ENCODE measurements at places on chromosomes 6 and 20.

DNA sequence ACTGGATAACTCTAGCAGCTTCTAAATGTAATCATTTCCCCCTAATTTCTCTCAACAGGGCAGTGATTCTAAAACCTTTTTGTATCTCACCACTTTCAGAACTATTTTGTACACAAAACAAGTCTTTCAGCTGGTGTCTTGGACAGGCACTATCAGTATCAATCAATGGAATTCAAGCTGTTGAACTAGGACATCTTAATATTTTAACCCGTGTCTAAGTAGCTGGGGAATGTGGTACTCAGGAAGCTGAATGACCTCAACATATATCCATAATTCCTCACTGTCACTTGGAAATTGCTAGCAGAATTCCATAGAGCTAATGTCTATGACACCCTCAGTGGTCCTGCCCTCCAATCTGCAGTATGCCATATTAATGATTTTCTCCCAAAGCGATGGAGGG lies 24.5 kb downstream of the ADAT2 start:
- DNase-seq: no peak

- no peak for DNase-seq
Measured at GRCh38 chr6:115914098-115914497, 146.6 kb downstream of the FRK start.

DNA sequence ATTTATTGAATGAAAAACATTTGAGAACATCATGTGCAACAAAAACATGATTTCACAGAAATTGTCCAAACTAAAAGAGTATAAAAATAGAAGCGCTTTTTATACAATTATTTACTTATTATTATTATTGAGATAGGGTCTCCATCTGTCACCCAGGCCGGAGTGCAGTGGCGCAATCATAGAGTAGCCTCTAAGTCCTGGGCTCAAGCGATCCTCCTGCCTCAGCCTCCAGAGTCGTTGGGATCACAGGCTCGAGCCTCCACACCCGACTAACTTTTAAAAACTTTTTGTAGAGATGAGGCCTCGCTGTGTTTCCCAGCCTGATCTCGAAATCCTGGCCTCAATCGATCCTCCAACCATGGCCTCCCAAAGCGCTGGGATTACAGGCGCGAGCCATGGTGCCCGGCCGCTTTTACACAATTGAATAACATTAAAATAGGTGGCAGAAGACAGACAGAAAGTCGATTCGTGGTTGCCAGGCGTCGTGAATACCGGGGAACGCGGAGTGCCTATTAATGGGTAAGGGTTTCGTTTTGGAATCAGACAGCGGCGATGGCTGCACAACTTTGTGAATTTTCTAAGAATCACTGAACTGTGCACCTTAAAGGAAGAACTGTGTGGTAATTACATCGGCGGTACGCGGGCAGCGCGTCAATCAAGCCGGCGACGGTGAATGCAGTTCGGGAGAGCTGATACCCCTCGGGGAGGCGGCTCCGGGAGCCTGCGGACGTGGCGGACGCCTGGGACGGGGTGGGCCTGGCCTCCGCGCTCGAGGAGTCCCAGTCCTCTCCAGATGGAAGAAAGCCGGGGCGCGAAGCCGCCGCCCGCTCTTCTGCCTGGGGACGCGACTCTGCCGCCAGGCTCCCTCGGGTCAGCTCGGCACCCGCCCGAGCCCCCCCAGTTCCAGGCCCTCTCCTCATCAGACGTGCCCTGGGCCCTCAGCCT lies 807 bp downstream of the TBC1D20 start:
- DNase-seq: peak; percentile 34

DNA sequence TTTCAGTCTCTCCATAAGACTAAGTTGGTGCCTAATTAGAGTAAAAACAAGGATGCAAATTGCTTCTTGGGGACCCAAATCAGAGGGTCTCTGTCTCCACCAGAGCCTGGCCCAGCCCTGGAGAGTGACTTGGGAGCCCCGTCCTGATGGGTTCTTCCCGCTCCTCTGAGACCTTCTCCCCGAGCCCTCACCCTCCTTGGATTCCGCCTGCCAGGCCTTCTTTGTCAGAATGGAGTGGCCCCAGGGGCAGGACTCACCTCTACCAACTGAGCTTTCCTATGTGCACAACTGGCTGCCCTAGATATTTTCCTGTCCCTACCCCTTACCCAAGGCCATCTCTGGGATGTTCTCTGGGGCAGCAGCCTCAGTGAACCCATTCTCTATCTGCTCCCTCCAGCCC lies 9.7 kb downstream of the SYNDIG1 start:
- DNase-seq: no peak

GRCh38 chr6:3571250-3571681 lies 114.4 kb upstream of the SLC22A23 start:
- no peak for DNase-seq

All from SK-N-DZ (cell line).